ENCODE measurements at places on chromosomes 7 and 10.

- no peak for DNase-seq
Measured at GRCh38 chr7:45026013-45026412, 26.0 kb downstream of the CCM2 start.

DNA sequence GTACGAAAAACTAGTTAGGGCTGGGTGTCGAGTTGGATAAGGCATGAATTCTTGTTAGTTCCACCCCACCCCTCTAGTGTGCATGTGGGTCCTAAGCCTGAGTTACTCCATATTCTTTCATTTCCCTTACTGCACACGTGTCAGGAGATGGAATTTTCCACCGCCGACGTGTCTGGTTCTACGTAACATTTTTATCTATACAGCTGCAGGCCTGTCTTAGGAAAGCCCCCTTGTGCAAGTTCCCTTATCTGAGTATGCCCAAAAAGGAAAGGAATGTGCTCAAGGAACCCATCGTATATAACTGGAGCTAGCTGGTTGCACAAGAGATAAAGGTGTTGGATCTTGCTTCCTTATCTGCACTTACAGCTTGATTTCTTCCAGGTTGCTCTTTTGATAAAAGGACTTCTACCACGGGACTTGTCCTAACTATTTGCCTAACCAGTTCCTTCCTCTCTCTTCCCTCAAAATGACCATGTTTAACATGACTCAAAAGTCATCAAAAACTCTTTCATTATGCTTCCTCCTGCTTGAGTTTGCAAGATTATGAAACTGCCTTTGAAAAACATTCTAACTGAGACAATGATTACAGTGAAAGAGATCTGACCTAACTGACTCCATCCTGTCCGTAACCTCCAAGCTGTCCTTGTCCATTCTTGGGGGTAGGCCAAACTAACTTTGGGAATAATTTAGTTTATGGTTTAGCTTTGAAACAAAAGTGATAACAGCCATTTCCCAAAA is 181.4 kb downstream of the AKR1D1 start:
- no peak for DNase-seq

- DNase-seq, result no peak
Measured at GRCh38 chr7:97119747-97120146, 2.2 kb downstream of the SDHAF3 start.

DNA sequence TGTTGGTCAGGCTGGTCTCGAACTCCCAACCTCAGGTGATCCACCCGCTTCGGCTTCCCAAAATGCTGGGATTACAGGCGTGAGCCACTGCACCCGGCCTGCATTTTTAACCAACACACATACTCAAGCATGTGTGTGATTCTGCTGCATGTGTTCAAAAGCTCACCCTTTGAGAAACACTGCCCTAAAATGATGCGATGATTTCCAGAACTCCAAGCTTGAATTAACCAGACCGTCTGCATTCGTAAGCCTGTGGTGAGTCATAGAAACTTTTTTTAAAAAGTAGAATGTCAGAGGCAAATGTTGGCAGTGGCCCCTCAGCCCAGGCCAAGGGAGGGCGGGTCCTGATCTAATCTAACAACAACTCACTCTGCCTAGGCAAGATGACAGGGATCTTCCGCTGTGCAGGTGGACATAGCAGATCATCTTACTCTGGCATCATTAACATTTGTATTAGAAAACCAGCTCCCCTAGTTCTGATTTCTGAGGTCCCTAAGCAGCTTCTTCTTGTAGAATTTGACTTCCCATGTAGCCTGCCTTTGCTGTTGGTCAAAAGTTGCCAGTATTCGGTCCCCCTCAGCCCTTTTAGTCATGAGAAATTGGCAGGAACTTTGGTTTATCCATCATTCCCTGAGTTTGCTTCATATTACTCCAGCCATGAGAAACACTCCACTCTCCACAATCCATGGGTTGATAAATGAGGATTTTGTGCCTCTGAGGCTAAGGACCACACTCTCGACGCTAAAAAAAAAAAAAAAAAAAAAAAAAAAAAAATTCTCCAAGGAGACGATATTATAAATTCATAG is 190.4 kb downstream of the SKIDA1 start:
- DNase-seq, result peak; percentile 34

DNA sequence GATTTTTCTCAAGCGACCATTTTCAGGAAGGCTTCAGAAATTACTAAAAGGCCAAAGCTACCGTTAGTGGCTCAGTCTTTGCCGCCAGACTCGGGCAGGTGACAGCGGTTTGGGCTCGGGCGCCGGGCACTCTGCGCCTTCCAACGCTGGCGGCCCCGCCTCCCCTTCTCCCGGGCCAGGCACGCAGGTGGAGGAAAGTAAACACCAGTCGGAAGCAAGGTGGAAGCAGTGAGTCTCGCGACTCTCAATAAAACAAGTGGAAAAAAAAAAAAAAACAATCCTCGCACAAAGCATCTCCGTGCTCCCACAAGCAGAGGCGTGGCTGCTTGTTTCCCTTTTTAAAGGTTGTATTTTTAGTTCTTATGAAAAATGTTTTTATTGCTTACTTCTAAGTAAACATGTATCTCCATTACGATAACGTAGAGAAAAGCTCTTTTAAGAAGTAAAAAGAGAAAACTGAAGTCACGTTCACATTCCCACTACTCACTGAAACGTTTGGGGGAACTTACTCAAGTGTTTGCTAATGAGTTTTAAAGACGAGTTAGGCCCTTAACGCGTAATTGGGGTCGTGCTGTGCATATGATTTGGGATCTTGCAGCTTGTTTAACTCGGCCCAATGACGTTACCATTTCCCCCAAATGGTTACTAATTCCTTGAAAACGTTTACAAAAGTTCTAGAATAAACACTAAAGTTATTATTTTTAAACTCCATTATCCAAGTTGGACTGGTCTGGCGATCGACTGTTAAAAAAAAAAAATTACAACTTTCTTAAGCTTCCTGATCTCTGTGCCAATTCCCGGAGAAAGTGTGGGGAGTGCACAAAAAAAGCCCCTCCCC is 864 bp downstream of the CDCA7L start:
- peak; percentile 80 for DNase-seq

DNA sequence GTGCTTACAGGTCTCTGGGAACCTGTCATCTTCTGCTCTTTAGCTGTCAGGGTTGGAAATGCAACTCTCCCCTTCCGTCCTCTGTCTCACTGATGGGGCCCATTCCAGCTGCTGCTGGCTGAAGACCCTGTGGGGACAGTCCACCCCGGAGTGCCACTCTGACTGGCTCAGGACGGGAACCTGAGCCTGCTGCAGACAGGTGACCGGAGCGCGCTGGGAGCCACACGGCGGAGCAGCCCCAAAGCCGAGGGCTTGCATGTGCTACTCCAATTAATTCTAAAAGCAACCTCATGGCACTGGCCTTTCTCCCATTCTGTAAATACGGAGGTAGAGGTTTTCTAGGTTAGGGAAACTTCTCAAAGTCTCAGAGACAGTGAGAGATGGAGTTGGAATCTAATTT is 223.5 kb upstream of the PITRM1 start:
- DNase-seq, result no peak

DNA sequence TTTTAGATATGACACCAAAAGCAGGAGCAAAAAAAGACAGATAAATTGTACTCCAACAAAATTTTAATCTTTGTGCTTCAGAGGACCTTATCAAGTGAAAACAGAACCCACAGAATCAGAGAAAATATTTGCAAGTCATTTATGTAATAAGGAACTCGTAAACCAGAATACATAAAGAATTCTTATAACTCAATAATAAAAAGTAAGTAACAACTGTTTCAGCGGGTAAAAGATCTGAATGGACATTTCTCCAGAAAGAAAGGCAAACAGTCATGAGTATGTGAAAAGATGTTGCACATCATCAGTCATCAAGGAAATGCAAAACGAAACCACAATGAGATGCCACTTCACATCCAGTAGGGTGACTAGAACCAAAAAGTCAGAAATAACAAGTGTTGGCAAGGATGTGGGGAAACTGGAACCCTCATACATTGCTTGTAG is 167.7 kb upstream of the KCTD7 start:
- no peak for DNase-seq

GRCh38 chr10:9069136-9069535 is 1014.6 kb downstream of the GATA3 start:
- no peak for DNase-seq

DNA sequence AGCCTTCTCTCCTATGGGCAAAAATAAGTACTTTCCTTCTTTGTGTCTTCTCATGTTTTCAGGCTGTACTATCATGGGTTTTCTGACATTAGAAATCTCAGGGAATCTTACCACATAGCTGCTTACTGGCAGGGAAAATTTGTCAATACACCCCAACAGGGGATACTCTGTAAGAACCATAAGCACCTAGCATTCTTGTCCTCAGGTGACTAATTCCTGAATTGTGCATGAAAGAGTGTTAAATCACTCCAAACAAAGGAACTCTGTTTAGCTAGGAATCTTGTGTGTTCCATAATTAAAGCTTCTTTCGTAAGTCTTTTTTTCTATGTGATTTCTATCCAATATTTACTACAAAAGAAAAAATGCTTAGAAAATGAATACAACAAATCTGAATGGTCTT is 206.7 kb upstream of the POT1 start:
- no peak for DNase-seq

DNA sequence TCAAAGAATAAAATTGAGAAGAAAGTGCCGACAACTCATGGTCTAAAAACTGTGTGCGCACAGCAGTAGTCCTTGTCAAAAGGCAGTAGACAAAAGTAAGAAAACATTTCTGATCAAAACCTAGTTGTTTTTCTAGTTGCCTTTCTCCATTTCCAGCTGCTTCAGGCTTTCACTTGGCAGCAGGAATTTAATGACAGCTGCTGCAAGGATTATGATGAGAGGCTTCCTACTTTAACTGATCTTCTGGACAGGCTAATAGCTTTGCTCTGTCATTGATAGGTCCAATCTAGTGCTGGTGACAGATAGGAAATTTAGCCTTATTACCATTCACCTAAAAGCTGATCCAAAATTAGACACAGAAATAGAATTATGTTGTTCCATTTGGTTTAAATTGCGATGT is 110.7 kb upstream of the SEMA3C start:
- no peak for DNase-seq

- DNase-seq, result peak; percentile 58
Measured at GRCh38 chr7:6637544-6638229, 569 bp downstream of the ZNF316 start.

DNA sequence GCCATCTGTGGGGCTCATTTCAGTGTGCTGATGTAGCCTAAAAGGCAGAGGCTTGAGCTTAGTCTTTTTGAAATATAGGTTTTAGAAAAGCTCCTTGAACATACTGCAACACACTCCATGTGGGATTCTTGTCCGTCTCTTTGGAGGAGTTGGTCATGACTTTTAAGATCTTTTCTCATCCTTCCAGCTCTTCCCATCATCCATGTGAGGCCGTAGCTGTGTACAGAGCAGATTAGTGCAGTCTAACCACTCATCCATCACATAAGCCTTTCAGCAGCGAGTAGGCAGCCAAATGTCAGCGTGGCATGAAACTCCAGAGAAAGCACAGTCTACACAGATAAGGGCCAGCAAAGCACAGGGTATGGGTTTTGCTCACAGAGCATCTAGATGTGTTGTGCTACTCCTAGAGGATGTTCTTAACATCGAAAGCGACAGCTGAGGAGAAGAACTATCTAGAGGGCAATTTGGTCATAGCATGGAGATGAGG is 28.1 kb upstream of the NPVF start:
- DNase-seq, result no peak

DNA sequence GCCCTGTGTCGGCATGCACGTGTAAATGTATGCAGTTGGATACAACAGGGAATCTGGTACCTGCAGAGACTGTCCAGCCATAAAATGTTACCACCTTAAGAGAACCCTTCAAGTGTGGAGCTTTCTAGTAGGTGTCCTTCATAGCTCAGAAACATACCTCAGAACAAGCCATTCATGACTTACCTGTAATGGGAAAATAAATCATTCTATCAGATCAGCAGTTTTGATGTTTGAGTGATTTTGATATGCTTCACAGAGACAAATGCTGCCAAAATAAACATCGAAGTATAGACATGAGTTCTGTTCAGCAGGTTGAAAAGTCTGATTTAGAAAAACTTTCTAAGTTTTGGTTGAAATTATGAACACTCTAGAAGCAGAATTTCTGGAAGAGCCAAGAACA is 33.5 kb upstream of the UMAD1 start:
- DNase-seq, result no peak

DNA sequence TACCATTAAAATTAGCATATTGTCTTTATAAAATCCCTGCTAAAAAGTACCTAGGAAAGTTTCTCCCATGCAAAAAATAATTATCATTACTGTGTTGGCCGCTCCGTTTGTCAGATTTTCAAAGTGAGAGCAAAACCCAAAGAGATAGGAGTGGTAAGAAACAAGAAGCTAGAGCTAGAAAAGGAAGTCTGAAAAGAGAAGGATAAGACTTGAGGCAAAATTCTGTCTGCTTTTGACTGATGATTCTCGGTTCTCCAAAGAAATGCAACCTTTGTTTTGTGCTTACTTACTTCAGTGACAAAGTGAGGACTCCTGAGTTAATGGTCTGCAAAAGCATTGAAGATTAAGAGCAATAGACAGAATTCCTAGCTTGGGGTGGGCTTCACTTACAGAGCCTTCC is 33.3 kb upstream of the CAPZA2 start:
- no peak for DNase-seq

DNA sequence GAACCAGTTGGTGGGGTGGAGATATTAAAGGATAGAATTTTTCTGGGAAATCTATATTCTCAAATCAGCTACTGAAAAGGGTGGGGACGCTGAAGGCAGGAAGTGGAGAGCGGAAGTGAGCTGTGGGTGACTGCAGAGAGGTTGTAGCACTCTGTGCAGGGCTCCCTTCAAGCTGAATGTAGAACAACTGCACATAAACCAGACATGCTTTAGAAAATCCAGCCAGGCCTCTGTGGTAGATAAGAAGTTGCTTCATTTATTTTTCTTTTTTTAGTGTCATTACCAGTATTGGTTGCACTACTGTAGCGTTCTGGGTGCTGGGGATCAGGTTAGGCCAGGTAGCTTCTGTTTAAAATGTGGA is 127.8 kb downstream of the CELF2 start:
- DNase-seq, result no peak

DNA sequence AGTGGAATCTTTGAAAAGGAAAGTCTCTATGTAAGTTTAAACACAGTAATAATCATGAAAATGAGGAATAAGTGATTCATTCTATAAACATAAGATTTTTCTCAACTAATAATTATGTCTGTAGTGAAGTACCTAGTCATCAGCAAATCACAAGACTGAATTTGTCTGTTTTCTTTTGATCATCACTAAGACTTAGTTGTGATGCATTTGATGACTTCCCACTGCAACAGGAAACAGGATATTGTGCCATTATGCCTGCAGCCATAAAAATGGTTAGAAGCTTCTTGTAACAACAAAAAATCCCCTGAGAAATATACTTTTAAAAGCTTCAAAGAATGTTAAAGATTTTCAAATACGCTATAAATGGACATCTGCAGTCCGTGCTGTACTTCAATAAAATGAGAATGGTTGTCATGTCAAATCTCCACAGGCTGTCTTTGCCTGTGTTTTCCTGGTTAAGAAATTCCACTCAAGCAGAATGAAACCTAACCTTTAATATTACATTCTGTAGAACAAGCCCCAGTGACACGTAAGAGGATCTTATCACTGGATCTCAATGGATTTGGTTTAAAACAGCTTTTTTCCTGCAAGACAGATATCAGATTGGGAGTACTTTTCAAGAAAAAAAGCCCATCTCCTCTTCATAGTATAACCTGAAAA is 1262.3 kb upstream of the PHF14 start:
- DNase-seq, result no peak

GRCh38 chr7:71482284-71482683 is 350.3 kb downstream of the GALNT17 start:
- DNase-seq, result no peak

- DNase-seq, result no peak
Measured at GRCh38 chr10:60406182-60406581, 16.5 kb upstream of the ANK3 start.
